ENCODE measurements at places on chromosomes 7 and 10. TPM values are rescaled to one million over a fixed set of nuclear protein-coding genes. Genes with fewer than 3 reads are reported as not detected.

GFRA1 gene
- 9.8 TPM for total RNA-seq

- H3K27ac ChIP-seq = no peak overlapping the region
- no peaks in the 10 kb centered on the region for H3K27me3 ChIP-seq
- no peak for DNase-seq
- no peak overlapping the region for H3K4me3 ChIP-seq
- H3K36me3 ChIP-seq = no peaks in the 10 kb centered on the region
These were observed 913 bp upstream of the NPC1L1 start for GRCh38 chr7:44541876-44542610.

DNA sequence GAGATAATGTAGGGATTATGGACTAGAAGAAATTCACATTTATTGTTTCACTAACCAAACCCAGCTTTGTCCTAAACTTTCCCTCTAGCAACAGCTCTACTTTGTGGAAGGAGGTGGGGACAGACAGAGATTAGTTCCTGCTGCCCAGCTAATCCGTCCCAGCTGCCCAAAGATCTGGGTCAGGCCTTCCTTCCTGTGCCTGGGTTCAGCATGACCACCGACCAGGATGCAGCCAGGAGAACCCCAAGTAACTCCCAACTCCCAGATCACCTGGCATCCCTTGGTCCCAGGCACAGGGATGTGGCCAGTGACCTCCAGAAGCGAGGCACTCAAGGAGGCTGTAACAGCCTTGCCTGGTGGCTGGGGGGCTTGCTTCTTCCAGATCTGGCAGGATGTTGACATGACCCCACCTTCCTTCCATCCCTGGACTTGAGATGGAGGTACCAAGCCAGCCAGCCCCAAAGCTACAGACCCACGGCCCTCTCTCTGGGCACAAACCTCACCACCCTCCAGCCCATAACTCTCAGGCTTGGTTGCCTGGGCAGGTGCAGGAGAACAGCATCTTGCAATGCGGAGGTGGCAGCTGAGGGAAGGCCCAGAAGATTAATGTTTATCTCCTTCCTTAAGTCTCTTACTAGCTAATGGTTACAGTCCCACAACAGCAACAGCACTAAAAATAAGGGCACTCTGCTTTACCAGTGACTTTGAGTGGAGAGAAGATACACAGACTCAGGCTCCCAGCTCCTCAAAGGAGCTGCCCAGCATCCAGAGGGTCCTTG is 11.1 kb downstream of the CAMK2G start:
- peaks cover 42% of the 10 kb centered on the region for H3K4me1 ChIP-seq

NAT16 gene
- not detected for total RNA-seq

STAMBPL1 gene
- total RNA-seq = 7.1 TPM

APBB1IP gene
- total RNA-seq = 36.8 TPM

DNA sequence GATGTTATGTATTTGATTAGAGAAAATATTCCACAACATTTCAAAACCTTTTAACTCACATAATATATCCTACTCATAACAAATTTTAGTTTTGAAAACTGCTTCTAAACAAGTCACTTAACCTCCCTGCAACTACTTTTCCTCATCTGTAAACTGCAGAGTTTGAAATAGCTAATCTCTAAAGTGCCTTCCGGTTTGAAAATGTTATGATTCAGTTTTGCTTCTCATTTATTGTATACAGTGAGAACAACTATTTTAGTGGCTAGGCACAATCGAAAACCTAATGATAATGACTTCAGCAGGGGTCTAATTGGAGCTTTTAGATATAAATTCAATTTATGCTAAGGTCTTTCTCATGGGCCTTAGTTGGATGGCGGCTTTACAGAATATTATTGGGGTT is 30.7 kb upstream of the TEX47 start:
- DNase-seq = no peak
- H3K36me3 ChIP-seq = no peaks in the 10 kb centered on the region
- H3K4me1 ChIP-seq = no peaks in the 10 kb centered on the region
- no peak overlapping the region for H3K4me3 ChIP-seq
- no peaks in the 10 kb centered on the region for H3K27me3 ChIP-seq

All from lower lobe of right lung (tissue), 2 donors.